ENCODE measurements at places on chromosomes 6 and 20. TPM values are rescaled to one million over a fixed set of nuclear protein-coding genes. Genes with fewer than 3 reads are reported as not detected.

The MUC21 gene
- total RNA-seq, result not detected

The PARD6B gene
- 7.1 TPM for total RNA-seq

The TCP11 gene
- 0.25 TPM for total RNA-seq

The SLPI gene
- not detected for total RNA-seq

The OR2J3 gene
- total RNA-seq, result not detected

The SLC22A1 gene
- not detected for total RNA-seq
